Myocyte (in vitro differentiated cells): ENCODE measurements at places on chromosomes 7 and 10. TPM values are rescaled to one million over a fixed set of nuclear protein-coding genes. Genes with fewer than 3 reads are reported as not detected.

GRCh38 chr7:483656-484355 is 35.8 kb downstream of the PDGFA start:
- DNase-seq, result no peak

CPEB3 gene
- 3.9 and 8.6 TPM in 2 replicates for total RNA-seq

DNA sequence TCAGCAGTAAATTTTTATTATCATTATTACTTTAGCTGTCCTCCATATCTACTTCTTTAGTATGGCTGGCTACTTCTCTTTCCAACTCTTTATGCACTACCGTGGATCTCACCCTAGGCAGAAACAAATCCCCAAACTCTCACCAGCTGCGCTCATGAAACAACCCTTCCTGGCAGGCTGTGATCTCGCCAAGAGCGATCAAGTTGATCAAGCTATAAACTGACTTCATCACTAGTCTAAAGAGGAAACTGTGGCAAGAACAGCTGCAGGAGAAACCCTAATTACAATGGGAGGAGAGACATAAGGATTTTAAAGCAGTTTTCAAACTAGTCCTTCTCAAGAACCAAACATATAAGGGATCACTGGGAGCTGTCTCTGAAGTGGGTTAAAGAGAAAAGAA is 160.5 kb upstream of the PRSS58 start:
- DNase-seq, result no peak

GRCh38 chr7:130872756-130873448 is 138.9 kb upstream of the KLF14 start:
- DNase-seq, result no peak

GRCh38 chr7:151844825-151845200 is 32.1 kb downstream of the PRKAG2 start:
- no peak for DNase-seq

GRCh38 chr7:117319181-117319580 is 3.7 kb downstream of the WNT2 start:
- DNase-seq, result no peak

ADIRF gene
- total RNA-seq, result 0.57 and 1.3 TPM in 2 replicates

PIK3AP1 gene
- 0.29 and 2.0 TPM in 2 replicates for total RNA-seq

- DNase-seq, result peak; percentile 46
Measured at GRCh38 chr10:75355706-75356105, 45.9 kb downstream of the ZNF503 start.

FAM25A gene
- total RNA-seq, result not detected in 2 replicates

- DNase-seq, result no peak
Measured at GRCh38 chr10:65893676-65894075, 1032.2 kb upstream of the LRRTM3 start.
